ENCODE measurements at places on chromosomes 12 and 14.

DNA sequence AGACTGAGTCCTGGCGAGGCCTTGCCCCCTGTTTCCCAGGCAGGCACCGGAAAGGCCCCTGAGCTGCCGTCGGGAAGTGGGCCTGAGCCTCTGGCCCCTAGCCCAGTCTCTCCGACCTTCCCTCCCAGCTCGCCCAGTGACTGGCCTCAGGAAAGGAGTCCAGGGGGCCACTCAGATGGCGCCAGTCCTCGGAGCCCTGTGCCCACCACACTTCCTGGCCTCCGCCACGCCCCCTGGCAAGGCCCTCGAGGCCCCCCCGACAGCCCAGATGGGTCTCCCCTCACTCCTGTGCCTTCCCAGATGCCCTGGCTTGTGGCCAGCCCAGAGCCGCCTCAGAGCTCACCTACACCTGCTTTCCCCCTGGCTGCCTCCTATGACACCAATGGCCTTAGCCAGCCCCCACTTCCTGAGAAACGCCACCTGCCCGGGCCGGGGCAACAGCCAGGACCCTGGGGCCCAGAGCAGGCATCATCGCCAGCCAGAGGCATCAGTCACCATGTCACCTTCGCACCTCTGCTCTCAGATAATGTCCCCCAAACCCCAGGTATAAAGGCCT lies 10.9 kb downstream of the TNS2 start:
- DNase-seq, result no peak

DNA sequence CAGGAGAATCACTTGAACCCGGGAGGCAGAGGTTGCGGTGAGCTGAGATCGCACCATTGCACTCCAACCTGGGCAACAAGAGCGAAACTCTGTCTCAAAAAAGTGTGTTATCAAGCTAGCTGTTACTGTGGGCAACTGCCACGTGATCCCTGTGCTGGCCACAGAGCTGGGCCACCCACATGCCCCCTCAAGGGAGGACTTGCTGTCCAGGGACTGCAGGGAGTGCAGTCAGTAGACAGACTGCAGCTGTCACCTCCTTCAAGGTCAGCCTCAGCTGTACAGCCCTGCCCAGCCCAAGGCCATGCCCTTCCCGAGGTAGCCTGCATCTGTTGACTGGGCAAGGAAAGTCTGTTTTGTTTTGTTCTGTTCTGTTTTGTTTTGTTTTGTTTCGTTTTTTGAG lies 46.6 kb upstream of the BICDL1 start:
- DNase-seq, result no peak

- DNase-seq, result no peak
Measured at GRCh38 chr12:28938581-28939235, 210.4 kb upstream of the FAR2 start.

DNA sequence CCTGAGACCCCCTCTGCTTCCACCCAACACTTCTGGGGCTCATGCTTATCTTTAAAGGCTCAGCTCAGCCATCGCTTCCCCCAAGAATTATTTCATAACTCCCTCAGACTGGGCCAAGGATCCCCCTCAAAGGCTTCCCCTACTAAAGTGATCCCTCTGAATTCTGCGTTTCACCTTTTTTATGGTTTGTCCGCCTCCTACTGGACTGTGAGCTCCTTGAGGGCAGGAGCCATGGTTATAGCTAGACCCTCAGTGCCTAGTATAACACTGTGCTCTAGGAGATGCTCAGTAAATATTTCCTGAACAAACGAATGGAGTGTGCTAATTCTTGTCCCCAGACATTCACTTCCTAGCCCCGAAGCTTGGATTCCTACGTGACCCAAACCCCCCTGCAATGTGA lies 20.5 kb upstream of the SRRM4 start:
- DNase-seq, result no peak

DNA sequence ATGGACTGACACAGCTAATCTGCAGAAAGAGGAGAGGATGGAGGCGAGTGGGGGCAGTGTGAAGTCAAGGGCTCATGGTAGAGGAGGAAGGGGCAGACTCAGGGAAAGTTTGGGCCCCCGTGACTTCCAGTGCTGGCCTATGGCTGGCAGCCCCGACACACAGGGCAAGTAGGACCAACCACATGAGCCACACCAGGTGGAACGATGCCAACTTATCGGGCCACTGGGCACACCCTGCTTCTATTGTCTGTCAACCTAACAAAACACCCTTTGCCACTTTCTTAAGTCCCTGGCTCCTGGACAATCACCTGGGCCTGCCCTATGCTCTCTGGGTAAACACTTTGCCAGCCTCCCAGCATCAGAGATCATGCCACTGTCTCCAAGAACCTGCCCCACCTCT lies 65.2 kb upstream of the PSMC1 start:
- no peak for DNase-seq

GRCh38 chr14:20387576-20387975 lies 25.7 kb downstream of the TEP1 start:
- no peak for DNase-seq

GRCh38 chr12:52318241-52318990 lies 2.8 kb downstream of the KRT83 start:
- no peak for DNase-seq

DNA sequence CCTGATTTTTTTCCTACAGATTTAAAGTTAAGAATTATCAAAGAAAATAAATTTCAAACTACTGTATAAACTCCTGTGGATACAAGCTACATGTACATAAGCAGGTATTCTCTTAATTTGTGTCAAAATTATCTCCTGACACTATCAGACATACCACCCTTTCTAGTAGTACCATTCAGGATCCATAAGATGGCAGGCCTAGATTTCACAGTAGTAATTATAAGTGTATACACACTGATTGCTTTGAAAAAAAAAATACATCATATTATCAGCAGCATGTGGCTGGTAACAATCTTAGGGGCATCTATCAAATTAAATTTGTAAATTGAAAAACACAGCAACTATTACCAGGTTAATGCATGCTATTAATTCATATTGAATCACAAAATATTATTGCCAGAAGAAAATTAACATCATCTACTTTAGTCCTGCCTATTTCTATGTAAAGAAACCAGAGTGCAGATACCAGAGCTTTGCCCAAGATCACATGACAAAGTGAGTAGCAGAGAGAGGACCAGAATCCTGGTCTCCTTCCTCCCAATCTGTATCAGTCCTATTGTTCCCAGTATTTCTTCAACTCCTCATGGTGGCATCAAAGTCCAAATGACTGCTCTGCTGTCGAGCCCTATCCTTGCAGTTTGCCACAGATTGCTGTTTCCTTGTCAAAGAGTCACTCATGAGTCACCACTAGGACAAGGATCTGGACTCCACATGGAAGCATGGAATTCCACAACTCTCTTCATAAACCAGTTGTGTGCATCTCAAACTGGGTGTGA lies 27.7 kb upstream of the CALM1 start:
- no peak for DNase-seq

DNA sequence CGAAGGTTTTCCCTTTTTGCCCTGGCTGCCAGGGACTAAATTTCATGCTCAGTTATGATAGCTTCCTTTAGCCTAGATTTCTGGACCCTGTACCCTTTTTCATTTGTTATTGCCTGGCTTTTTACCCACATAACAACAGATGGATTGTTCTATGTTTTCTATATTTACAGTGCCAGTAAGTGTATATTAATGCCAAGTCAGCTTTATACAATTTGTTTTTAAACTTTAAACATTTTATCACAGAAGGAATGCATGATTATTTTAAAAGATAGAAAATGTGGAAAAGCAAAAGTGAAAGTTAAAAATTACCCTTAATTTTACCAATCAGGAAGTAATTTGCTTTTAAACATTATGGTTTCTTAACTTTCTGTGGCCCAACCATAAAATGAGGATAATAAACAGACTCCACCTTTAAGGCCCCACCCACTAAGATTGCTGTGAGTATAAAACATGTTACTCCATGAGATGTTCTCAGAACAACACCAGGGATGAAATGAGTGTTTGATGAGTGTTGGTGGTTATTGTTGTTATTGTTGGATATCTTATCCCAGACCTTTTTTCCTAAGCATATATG lies 496.8 kb downstream of the EGLN3 start:
- no peak for DNase-seq

DNA sequence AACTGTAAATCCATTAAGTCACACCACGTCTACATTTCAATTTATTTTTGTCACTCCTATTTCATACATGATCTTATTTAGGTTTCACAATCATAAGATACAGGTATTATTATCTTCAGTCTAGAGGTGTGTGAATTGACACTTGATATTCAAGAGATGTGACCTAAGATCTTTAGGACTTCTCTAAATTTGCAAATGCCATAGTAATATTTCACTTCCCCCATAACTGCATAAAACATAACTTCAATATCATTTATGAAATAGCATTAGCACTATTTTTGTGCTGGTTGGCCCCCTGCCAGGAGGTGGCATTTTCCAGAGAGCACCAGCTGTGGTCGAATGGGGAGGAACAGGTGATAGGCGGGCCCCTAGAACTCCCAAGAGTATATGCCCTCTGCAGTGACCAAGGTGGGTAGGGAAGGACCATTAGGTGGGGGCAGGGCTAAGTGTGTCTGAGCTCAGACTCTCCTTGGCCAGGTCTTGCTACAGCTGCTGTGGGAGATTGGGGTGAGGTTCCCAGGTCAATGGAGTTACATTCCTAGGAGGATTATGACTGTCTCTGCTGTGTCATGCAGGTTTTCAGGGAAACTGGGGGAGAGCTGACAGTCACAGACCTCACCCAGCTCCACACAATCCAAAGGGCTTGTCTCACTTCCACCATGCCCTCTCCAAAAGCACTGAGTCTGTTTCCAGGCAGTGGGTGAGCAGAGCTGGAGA lies 49.2 kb upstream of the ERGIC2 start:
- DNase-seq, result no peak

GRCh38 chr12:118773956-118774723 lies 207.2 kb upstream of the SRRM4 start:
- no peak for DNase-seq

DNA sequence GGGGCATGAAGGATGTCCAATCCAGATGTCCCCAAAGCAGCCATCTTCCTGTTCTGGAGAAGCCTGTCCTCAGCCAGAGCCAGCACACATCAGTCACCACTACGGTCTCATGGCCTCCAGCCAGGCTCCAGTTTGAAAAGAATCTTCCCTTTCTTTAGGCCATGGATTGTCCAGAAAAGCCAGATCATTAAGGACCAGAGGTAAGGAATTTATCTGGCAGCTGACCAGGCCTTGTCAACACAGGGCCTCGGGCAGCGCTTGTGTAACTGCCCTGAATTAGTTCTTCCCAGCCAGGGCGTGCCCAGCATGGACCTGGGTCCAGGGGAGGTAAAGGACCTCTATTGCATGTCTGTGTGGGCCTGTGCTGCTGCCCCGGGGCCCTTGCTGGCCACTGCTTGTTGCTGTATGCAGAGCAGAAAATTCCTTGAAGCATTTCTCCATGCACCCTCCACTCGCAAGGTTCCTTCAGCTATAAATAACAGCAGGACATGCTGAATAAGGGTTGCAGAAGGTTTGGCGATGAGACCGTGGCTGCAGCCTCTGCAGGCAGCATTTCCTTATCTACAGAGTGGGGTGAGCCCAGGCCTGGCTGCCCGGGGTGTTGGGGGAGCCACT lies 21.7 kb upstream of the VPS37B start:
- DNase-seq, result no peak

- no peak for DNase-seq
Measured at GRCh38 chr14:76918256-76918781, 92.1 kb downstream of the LRRC74A start.

- no peak for DNase-seq
Measured at GRCh38 chr14:25001156-25001555, 48.8 kb downstream of the STXBP6 start.

DNA sequence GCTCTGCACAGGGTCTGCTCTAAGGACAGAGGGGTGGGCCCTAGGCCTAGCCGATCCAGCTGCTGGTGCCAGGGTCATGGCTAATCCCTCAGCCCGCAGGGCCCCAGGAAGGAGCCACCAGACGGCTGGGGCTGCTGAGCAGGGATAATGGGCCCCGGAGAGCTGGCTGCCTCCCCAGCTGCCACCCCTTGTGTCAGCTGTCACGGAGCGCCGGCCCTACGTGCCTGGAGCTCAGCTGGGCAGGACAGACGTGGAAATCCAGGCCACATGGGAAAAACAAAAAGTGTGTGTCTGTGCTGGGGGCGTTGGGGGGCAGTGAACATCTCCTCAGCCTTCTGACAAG lies 36.2 kb downstream of the CHGA start:
- DNase-seq, result no peak

- no peak for DNase-seq
Measured at GRCh38 chr12:52307836-52308805, 13.1 kb downstream of the KRT83 start.

DNA sequence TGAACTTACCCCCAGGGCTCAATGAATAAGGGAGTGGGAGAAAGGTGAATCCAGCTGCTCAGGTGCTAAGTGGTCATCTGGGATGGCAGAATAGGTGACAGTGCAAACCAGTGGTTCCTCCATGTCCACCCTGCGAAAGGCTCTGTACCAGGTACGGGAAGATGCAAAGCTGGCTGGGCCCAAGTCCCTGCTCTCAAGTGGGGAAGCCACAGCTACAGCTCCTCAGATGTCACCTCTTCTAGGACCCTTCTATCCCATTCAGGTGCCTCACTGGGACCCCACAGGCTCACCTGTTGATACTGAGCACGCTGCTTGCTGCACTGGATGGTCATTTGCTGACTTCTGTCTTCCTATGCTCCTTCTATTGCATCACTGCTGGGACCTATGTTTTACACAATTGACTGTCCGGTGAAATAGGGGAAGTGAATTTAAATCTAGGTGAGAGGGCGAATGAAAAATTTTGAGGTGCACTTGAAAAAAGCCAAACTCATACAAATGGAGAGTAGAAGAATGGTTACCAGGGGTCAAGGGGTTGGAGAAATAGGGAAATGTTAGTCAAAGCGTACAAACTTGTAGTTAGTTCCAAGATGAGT lies 20.3 kb upstream of the PPP4R4 start:
- DNase-seq, result no peak

DNA sequence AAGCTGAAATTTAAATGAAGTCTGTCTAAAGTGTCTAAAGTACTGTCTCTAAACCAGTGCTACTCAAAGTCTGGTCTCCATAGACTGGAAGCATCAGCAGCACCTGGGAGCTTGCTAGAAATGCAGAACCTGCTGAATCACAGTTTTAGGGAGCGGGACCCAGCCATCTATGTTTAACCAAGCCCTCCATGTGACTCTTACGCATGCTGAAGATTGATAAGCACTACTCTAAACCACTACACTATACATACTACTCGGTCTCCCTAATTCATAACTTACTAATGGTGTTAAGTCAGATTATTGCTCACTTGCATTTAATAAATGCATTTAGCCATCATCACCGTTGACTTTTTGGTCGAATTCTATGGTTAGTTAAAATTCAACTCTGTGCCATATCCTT lies 88.8 kb downstream of the SLC25A21 start:
- DNase-seq, result peak; percentile 65

DNA sequence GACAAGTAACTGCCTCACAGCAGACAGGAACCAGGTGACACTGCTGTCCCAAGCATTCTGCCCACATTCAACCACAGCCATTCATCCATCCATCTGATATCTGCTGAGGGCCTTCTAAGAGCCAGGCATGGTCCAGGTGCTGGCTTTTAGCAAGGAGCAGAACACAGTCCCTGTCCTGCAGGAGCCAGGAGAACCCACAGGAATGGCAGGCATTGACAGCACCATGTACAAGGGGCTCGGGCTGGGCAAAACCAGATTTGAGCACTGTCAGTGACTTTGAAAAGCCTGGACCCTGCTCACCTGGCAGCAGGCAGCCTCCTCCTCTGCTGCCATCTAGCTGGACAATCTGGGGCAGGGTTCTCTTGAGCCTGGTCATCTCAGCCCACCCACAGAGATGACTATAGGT lies 137.0 kb downstream of the ZFP36L1 start:
- DNase-seq, result no peak

Measured in hematopoietic multipotent progenitor cell treated with erythropoietin and hydrocortisone succinate and interleukin-3 and kit ligand, for 15 days (in vitro differentiated cells).